ENCODE measurements at places on chromosomes 5 and 9.

GRCh38 chr9:124455820-124456219 lies 5.6 kb downstream of the ADGRD2 start:
- DNase-seq = no peak

- DNase-seq = peak; percentile 68
These were observed 134.1 kb downstream of the NUDT12 start for GRCh38 chr5:103428411-103428871.

DNA sequence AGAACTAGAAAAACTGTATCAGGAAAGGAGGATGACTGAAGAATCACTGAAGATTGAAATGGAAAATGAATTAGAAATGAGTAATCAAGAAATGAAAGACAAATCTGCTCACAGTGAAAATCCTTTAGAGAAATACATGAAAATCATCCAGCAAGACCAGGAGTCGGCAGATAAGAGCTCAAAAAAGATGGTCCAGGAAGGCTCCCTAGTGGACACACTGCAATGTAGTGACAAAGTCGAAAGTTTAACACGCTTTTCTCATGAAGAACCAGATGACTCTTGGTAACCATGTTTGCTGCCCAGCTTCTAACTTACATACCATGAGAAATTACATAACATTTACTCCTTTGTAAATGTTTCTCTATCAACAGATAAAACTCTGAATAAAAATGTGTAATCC lies 37.1 kb downstream of the CPLANE1 start:
- DNase-seq = no peak

DNA sequence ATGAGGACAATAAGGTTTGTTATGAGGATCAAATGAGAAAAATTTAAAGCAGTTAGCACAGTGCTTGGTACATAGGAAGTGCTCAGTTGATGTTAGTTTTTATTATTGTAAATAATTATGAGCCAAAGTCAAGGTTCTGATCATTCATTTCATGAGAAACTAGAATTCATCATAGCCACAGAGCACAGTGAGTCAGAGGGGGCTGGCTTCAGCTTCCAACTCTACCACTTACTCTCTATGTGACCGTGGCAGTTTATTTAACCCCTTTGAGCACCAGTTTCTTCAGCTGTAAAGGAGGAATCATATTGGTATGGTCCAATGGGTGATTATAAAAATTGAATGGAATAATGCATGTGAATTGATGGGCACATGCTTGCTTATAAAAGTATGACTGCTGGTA lies 39.4 kb downstream of the KLHL3 start:
- DNase-seq = no peak

DNA sequence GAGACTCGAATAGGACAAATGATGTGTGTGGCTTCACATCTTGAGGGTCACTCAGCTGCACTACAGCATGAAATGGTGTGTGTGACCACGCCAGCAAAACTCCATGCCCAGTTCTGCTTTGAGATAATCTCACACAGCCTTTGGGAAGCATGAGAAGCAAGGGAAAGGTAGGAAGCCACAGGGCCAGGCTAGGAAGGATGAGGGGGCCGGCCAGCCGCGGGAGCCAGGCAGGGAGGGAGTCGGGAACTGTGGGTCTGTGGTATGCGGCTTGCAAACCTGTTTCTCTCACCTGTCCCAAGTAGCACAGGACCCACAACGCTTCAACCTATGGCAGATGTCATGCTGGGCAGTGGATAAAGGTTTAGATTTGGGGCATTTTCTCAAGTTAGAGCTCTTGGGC lies 142.0 kb downstream of the HSPA4 start:
- DNase-seq = no peak

DNA sequence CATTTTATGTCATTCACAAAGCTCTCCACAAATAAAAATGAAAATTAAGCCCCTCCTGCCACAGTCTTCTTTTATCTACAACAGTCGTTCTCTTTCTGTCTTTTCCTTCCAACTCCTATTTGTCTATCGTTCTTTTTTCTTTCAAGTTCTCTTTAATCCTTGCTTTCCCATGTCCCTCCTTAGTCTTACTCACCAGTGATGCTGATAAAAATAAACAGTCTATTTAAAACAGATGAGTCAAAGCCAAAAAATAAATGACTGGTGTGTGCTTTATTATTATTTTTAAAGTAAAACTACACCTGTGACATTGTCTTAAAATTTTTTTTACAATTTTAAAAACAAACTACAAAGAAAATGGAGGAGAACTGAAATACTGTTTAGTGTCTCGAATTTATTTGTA lies 137.1 kb upstream of the TMEM161B start:
- DNase-seq = no peak

GRCh38 chr5:57937025-57937424 lies 454.4 kb upstream of the ACTBL2 start:
- no peak for DNase-seq

DNA sequence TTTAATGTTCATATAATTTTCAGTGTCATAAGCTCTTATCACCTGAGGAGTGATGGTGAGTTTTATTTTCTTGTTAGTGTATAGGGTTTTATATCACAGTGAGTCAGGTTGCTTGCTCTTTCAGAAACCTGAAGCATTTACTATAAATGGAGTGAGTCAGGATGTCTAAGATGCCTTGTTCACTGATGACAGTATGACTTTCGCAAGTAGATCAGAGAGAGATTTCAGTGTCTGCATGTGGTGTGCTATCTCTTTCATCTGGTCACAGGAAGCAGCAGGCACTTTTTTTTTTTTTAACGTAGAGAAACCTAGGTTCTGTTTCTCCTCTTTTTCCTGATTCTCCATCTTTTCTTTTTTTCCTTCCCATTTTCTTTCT lies 237.1 kb downstream of the DMRTA1 start:
- DNase-seq = no peak

- DNase-seq = peak; percentile 57
These were observed 6.9 kb upstream of the NDUFB6 start for GRCh38 chr9:32579706-32580331.
